ENCODE measurements at places on chromosomes 7 and 10.

DNA sequence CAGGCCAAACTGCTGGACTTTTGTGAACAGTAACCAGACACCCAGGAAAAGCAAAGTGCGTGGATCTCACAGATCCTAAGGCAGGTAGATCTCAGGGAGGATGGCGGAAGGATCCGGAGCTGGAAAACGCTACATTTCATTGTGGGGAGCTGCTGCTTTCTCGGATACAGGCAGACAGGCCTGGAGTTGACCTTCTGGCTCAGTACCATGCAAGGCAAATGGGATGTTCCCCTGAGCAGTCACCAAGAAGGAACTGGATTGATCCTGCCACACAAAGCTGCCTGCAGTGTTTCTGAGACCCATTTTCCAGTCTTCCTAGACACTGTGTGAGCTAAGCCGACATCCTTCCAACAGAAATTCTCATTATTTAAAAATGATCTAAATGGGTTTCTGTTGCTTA, 65.5 kb downstream of the ZRANB1 start:
- no peak for DNase-seq

DNA sequence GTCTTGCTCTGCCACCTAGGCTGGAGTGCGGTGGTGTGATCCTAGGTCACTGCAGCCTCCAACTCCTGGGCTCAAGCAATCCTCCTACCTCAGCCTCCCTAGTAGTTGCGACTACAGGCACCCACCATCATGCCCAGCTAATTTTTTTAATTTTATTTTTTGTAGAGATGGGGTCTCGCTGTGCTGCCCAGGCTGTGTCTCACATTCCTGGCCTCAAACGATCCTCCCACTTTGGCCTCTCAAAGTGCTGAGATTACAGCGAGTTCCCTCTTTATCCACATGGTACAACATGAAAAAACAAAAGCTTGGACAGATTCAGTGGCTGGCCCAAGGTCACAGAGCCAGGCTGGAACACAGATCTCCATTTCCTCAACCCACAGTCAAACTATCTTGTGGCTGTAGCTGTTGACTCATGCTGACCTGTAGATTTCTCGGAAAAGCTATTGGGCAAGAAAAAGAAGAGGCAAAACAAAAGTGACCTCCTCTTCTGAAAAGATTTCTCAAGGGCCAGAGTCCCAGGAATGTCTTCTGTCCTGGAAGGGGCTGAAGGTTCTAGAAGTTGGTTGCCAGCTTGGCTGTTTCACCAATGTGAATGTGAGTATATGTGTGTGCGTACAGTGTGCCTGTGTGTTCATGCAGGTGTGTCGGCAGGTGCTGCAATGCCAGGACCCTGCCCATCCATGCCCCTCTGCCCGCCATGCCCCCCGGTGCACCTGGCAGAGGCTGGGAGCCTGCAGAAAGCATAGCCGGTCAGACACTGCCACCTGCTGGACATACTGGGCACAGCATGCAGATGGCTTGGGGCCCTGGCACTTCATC, 28.4 kb downstream of the TMEM130 start:
- peak; percentile 74 for DNase-seq

GRCh38 chr7:7706556-7707172, 11.7 kb downstream of the RPA3 start:
- no peak for DNase-seq

DNA sequence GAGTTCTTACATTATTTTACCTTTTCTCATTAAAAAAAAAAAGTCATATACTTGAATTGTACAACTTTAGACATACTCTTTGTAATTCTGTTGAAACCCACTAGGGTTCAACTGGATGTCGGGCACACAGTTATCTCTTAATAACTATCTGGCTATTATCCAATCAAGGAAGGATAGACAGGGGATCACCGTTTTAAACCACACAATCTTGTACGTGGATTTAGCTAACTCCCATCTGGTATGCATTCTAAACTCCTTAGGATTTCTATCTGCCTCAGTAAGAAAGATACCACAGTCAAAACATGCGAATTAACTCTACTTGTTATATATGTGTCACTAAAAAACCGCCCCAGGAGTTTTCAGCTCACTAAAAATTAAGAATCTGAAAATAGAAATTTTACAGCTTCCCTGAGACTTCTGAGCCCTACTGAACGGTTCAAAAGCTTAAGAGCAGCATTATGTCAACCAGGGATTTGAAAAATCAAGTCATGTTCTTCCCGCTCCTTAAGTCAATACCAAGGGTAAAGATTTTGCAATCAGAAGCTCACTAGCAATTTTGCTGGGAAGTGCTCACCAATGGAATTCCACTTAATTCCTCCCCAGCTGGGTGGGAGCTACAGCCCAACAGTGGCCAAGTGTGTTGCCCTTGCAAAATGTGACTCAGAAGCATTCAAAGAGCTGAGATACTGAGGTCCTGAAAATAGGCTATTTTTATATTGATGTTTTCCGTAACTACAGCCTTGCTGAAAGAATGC, 267.0 kb downstream of the FRMD4A start:
- DNase-seq, result no peak

GRCh38 chr7:139893461-139893860, 64.4 kb downstream of the TBXAS1 start:
- no peak for DNase-seq

DNA sequence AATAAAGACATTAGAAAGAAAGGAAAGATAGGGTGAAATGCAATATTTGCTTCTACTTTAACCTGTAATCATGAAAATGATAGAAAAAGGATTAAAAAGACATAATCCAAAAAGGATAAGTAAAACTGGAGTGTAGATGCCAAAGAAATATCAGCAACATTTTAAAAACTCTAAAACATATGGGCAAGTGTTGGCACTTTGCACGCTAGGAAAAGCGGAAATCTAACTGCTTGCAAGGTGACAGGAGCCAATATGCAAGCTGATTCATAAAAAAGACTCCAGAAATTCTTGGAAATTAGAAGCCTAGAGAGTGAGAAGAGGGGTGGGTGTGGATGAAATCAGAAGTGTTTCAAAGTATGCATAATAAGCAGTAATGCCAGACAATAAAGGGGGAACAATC, 161.1 kb downstream of the SEMA3E start:
- DNase-seq, result no peak

DNA sequence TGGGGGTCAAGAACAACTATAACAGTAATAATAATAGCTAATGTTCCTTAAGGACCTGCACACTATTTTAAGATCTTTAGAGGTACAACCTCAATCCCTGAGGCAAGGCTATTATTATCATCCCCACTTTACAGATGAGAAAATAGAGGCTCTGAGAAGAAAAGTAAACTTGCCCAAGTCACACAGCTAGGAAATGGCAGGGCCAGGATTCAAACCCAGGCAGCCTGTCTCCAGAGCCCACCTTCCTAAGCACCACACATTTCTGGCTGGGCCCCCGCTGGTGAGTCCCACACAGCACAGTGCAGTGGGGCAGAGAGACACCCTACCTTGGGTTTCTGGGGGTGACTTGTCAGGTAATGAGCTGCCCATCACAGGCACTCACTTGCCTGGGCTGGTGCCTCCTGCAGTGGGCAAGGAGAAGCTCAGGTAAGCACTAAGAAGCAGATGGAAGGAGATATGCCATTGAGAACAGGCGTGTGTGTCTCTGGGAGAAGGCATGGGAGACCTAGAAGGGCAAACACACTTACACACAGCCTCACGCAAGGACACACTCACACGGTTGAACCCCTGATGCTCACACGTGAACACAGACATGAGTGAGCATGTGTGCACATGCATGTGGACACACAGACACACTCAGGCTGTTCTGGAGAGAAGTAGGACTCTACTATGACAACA, 104.4 kb upstream of the ZMIZ1 start:
- DNase-seq, result no peak

DNA sequence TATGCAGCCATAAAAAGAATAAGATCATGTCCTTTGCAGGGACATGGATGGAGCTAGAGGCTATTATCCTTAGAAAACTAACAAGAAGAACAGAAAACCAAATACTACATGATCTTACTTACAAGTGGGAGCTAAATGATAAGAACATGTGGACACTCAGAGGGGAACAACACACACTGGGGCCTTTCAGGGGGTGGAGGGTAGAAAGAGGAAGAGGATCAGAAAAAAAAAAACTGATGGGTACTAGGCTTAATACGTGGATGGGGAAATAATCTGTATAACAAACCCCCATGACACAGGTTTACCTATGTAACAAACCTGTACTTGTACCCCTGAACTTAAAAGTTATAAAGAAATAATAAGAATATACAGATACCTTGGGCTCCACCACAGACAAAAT, 514.2 kb downstream of the ARL4A start:
- no peak for DNase-seq

DNA sequence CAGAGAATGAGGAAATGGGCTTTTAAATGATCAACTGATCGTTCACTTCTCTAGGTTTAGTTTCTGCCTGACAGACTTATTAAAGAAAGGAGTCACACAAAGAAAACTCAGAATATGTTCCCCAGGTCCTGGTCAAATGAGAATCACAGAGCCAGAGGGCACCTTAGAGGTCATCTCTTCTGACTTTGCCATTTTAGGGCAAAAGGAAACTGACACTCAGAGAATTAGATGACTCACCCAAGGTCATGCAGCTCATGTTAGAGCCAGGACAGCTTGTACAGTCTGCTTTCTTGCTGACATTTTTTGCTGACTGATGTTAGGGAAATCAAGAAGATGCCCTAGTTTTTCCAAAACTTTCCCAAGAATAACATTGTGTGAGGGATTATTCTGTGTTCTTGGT, 312.7 kb upstream of the SP8 start:
- no peak for DNase-seq

- no peak for DNase-seq
Measured at GRCh38 chr10:23994459-23995046, 214.4 kb upstream of the KIAA1217 start.

DNA sequence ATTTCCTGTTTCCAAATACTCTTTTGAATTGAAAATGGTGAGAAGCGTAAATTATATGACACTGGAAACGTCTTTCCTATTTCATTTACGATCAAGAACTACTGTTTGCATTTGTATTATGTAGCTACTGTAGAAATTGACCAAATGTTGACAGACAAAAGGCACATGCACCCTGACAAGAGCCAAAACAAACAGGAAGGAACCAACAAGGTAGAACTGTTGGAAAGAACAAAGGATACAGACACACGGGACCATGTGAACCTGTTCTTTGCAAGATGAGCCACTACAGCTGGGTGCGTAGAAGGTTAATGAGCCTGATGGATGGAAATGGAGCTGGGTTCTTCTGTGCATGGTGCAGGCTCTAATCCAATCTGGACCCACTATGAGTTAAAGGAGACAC, 48.4 kb upstream of the FZD8 start:
- no peak for DNase-seq

DNA sequence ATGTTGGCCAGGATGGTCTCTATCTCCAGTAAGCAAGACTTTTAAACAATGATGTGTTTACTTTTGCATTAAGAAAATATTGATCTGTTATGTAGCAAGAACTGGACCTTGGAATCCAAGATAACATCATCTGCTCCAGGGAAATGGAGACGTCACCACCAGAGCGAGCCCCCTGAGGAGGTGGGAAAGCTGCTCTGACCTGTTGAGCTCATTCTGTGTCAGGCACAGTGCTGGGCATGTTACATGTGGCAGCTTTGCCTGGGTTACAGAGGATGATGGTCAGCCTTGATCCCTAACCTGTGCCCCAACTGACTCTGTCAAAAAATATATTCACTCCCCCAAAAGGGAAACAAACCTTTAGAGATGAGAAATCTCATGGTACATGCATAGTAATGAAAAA, 436.3 kb downstream of the SORCS1 start:
- DNase-seq, result no peak

GRCh38 chr7:77244222-77244934, 44.8 kb upstream of the FGL2 start:
- DNase-seq, result no peak

- DNase-seq, result peak; percentile 61
Measured at GRCh38 chr10:7410862-7411670, at the start of gene SFMBT2. SFMBT2 (minus strand) TSS chr10:7411034; CDS start chr10:7381898, 29,136 bp downstream.

DNA sequence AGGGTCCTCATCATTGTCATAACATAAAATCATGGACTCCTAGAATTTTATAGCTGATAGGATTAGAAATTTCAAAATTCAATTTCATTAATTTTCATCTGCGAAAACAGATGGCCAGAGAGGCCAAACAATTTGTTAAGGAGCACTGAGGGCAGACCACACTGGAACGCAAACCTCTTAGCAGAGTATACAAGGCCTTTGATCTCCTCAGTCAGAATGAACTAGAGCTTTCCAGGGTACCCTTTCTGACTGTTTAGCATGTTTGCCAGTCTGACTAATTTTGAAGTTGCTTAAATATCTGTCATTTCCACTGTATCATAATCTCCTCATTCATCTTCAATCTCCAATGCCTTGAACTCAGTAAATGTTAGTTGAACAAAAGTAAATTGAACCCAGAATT, 41.9 kb upstream of the ATRNL1 start:
- DNase-seq, result no peak

DNA sequence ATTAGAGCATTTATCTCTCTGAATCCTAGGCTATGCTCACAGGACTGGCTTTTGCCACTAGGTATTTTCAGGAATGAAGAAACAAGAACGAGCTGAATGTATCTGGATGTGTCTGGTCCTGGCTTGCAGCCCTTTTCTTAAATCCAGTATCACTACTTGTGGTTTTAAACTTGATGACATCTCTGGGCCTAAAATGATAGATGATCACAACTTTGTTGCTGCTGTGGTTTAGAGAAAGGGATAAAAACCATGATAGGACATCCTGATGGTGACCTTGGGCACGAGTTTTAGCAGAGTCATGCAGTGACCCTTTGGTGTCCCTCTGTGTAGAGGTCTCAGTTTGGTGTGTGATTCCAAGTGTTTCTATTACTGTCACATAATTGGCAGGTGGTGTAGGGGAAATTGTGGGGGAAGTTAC, 31.7 kb upstream of the SEMA3C start:
- no peak for DNase-seq

DNA sequence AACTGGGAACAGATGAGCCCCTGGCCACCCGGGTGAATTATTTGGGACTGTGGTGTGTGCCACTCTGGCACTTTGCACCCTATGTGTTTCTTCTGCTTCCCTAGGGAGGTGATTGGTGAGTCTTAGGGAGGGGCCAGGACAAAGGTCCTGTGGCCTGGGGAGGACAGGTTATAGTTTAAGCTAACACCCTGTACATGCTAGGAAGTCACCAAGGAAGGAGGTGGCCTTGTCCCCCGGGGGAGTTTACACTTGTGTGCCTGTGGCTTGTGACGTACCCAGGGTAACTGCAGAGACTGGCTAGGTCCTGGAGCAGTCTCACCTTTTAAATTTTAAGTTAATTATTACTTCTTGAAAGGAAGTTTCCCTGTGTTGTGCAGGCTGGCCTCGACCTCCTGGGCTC, 196.2 kb downstream of the BAMBI start:
- DNase-seq, result no peak

DNA sequence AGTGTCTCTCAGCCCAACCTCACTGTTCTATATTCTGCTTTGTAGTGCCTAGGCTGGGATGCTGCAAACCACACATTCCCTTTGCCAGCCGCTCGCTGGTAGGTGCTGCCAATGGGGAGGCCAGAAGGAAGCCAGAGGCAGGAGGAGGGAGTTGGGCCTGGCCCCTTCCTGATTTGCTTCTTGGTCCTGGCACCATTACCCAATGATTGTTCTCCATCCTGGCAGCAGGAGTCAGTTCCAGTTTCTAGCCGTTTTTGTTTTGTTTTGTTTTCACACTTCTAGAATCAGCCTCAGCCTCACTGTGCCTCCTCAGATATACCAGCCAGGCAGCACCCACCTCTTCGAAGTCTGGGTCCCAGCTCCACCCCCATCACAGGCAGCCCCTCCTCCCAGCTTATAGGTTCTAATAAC, 27.4 kb upstream of the LOXL4 start:
- DNase-seq, result no peak

Measured in CD8-positive, alpha-beta memory T cell (primary cell).